ENCODE measurements at places on chromosomes 1 and 21. TPM values are rescaled to one million over a fixed set of nuclear protein-coding genes. Genes with fewer than 3 reads are reported as not detected.

Gene SWT1
- total RNA-seq: 11.5 TPM

Gene TIMM17A
- 45.7 TPM for total RNA-seq

Gene FTCD
- total RNA-seq: 1.5 TPM

Gene INAVA
- total RNA-seq: 35.8 TPM

Gene TIE1
- total RNA-seq: 643 TPM

Gene SERPINC1
- not detected for total RNA-seq

Gene AQP10
- total RNA-seq: not detected

Gene GPR52
- 0.67 TPM for total RNA-seq

Gene SPRR1A
- not detected for total RNA-seq

Gene TSPEAR
- total RNA-seq: not detected

Gene PPIAL4G
- 0.08 TPM for total RNA-seq

Gene CENPL
- 6.6 TPM for total RNA-seq

Gene TMPRSS15
- not detected for total RNA-seq

Gene AVPR1B
- total RNA-seq: not detected

GRCh38 chr1:4017636-4018365 lies 117.7 kb upstream of the C1orf174 start:
- DNase-seq: no peak

GRCh38 chr21:45288441-45288841 lies 746 bp upstream of the POFUT2 start:
- no peak for DNase-seq

- no peak for DNase-seq
These were observed 13.6 kb downstream of the LRRC42 start for GRCh38 chr1:53959664-53960250.

GRCh38 chr1:183898001-183898396 lies 93.1 kb downstream of the RGL1 start:
- DNase-seq: no peak

DNA sequence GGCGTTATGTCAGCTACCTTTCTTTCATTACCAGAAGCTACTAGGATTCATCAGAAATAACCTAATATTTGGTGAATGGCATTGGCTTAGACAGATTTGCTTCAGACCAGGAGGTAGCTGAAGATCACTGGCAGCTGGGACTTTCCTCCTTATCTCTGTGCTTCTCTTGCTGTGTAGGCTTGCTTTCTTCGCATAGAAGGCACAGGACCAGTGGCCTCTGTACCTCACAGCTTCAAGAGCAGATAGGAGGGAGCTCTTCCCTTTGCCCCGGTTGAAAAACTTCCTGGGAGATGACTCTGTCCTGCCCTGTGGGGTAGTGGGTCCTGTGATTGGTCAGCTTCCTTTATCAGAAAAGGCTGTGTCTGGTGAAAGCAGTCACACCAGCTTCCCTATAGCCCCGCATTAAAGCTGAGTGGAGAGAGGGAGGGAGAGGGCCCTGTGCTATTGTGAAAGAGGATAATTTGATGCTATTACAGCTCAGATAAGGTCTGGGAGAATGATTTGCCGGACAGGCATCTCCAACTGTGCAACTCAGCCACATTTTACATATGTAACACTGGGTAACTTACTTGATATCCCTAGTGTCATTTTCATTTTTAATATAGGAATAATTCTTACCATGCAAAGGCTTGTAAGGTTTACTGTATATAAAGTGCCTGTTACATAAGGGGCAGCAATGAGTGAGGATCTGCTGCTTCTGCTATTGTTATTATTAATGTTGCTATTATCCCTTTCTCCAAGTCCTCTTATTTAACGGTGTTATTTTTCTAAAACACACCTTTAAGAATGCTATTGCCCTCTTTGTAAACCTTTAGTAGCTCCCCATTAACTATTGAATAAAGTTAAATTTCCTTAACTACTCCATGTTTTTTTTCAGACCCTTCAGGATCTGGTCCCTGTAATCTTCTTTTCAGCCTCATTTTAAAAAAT lies 31.6 kb downstream of the OSBPL9 start:
- no peak for DNase-seq

DNA sequence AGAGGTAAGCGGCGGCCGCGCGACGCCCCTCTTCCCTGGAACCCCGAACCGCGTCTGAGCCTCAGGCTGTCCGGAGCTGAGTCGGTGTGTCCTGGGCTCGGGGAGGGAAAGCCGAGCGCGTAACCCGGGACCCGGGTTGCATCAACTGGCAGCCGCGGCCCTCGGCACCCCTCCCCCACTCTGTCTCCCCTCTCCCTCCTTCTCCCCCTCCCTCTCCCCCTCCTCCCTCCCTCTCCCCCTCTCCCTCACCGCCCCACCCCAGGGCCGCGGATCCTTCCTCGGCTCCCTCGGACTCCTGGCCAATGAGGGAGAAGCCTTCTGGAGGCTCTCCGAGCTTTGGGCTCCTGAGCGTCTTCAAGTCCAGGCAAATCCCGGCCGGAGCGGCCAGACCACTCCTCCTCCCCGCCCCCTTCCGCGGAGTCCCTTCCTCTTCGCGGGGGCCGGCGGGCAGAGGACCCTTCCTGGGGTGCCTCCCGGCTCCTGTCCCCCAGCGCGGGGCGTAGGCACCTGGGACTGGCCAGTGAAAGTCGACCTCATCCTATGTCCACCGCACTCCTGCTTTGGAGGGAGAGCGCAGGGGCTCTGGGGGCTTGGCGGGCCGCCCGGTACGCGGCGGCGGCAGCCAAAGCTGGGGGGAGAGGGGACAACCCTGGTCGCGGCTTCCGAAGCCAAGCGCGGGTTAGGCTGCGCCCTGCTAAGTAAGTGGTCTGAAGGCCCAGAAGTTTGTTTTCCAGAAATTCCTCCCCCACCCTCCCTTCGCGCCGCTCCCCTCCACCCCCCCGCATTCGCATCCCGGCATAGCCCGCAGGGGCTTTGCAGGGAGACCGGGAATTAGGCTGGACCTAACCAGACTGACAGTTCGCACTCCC lies 850 bp downstream of the SESN2 start:
- peak; percentile 81 for DNase-seq

GRCh38 chr21:27132266-27132665 lies 165.4 kb upstream of the ADAMTS5 start:
- no peak for DNase-seq

GRCh38 chr1:111334169-111334568 lies 43.5 kb downstream of the CHIA start:
- DNase-seq: no peak

GRCh38 chr1:16174261-16174868 lies 18.5 kb upstream of the EPHA2 start:
- DNase-seq: no peak

- DNase-seq: no peak
These were observed 175.6 kb downstream of the SIPA1L2 start for GRCh38 chr1:232454227-232454886.

DNA sequence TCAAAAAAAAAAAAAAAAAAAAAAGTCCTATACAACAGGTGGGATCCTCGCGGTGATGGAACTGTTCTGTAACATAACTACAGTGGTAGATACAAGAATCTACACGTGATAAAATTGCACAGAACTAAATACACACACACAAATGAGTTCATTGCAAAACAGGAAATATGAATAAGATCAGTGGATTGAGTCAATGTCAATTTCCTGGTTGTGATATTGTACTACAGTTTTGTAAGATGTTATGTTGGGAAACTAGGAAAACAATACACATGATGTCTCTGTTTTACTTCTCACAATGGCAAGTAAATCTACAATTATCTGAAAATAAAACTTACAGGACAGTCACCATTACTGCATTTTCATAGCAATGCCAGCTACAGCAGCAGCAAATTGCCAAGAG lies 59.8 kb downstream of the ITGB3BP start:
- no peak for DNase-seq

GRCh38 chr1:168081373-168082007 lies 55.2 kb downstream of the GPR161 start:
- no peak for DNase-seq

DNA sequence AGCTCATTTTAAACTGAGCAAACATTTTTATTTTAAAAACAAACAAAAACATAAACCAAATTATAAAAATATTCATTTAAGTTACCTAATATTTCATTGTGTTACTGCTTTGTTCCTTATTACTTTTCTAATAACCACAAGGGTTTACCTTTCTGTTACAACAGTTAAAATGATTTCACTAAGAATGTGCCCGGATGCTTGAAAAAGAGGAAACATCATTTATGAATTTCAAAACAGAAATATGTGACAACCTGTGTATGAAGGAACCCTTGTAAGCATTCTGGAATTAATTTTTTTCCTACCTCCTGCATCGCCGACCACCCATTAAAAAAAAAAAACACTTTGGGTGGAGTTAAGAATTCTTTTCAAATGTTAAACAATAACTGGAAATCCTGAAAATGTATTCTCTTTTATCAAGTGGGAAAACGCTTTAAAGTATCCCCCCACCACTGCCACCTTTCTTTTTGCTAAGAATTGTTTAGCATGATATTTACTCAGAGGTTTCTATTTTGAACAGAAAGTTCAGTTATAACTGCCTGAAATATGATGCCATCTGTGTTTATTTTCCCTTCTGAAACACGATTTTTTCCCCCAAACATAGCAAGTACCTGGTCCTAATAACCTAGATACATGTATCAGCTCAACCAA lies 9.1 kb downstream of the CYYR1 start:
- DNase-seq: no peak

DNA sequence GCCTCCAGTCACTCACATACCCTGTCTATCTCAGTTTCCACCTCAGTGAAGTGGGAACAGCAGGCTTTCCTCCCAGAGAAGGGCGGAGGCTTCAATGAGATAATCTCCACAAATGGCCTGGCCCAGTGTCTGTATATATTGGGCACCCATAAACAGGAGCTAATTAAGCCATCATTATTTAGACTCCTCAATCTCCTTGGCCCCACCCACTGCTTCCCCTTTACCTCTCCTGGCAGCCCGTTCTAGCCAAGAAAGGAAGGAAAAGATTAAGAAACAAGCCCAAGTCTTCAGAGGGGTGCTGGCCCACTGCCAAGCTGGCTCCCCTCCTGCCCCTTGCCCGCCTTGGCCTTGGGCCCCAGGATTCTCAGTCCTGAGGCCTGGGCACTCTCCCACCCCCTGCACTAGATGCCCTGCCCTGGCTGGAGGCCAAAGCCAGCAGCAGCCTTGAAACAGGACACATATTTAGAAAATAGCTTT lies 15.9 kb upstream of the EPB41 start:
- DNase-seq: no peak

- DNase-seq: no peak
These were observed 73.4 kb downstream of the ST6GALNAC3 start for GRCh38 chr1:76147917-76148316.

DNA sequence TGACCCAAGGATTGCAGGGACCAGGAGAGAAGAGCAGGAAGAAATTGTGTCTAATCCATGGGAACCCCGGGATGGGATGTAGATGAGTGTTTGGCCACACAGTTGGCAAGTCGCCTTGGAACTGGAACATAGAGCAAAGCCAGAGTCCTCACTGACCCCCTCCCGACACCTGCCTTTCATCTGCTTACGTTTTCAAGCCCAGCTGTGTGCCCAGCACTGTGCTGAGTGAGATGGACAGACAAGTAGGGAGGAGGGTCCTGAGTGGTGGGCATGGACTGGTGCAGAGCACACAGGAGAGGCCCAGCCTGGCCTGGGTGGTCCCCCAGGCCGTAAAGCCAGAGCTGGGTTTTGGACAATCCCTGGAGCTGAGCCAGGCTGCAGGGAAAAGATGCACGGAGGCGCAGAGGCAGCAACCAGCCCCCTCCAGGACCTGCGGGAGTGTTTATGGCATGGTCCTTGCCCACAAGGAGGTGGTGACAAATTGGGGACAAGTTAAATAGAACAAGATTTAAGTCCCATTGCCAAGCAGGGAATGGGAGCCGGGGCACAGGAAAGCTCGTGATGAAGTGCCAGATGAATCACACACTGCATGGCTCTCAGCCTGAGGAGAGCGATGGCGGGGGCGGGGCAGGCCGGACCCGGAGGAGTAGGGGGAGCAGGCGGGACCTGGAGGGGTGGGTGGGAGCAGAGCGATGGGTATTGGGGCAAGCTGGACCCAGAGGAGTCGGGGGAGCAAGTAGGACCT lies 157.8 kb upstream of the VAMP3 start:
- no peak for DNase-seq

DNA sequence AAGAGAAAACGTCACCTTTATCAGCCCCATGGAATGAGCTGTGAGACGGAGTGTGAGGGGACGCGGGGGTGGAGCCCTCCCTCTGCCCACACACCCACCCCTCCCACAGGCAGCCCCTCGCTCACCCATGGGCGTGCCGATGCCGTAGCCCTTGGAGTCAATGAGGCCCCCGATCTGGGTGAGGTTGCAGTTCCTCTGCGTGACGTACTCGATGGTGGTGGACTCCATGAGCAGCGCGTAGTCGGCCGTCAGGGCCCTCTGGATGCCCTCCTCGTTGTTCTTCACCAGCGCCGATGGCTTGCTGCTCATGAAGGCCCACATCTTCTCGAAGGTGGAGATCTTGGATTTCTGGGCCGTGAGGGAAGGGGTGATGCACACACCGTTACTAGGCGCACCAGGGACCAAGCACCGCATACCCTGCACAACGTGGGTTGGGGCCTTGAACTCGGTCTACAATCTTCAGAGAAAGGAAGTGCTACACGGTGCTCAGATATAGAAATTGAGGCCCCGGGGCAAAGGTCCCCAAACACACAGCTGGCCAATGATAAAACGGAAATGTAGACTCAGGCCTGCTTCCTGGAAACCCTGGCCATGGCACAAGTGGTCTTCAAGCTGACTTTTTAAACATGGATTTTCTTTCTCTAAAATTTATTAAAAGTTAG lies 228.2 kb downstream of the GRIK3 start:
- no peak for DNase-seq

GRCh38 chr1:39063775-39064174 lies 37.6 kb downstream of the NDUFS5 start:
- no peak for DNase-seq

DNA sequence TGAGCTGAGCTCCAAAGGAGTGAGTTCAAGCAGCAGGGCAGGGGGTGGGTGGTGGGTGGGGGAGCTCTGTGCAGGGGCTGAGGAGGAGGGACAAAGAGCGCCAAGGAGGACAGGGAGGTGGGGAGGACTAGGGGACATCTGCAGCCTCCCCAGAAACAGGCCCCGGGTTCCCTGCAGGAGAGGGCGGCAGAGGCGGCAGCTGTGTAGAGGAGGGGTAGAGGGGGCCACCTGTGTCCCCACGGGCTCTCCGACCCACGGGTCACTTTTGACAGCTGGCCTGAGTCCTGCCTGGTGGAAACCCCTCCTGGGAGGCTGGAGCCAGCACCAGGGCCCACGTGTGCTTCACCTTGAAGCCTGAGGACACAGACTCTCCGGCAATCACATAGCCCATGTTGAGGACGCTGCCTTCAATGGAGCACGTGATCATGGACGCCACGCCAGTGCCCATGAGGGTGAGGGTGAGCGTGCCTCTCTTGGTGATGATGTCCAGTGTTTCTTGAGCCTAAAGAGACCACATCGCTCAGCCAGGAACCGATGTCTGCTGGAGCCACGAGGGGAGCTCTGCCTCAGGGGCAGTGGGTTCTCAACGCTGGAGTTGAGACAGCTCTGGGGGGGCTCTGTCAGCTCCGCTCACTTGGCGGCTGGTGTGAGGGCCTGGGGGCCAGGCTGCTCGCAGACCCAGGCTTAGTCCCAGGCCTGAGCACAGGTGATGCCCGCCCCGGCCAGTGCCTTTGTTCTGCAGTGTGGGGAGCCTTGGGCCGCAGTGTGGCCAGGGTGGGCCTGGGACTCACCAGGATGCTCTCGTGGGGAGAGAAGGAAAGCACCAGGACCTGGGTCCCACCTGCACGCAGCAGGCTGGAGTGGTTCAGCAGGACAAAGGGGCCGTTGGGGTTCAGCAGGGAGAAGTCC lies 6.6 kb upstream of the TMEM52 start:
- DNase-seq: no peak
